ENCODE measurements at places on chromosomes 7 and 10.
A peak's percentile ranks its signal among the peaks of the same experiment; 100 is the strongest.

DNA sequence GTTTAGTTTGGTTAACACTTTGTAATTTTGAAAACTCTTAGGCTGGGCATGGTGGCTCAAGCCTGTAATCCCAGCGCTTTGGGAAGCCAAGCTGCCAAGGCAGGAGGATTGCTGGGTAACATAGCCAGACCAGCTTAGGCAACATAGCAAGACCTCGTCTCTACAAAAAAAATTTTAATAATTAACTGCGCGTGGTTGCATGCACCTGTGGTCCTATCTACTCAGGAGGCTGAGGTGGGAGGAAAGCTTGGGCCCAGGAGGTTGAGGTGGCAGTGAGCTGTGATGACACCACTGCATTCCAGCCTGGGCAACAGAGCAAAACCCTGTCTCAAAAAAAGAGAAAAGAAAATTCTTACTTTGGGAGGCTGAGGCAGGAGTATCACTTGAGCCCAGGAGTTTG lies 18.2 kb downstream of the MYOZ1 start:
- no peak for DNase-seq

DNA sequence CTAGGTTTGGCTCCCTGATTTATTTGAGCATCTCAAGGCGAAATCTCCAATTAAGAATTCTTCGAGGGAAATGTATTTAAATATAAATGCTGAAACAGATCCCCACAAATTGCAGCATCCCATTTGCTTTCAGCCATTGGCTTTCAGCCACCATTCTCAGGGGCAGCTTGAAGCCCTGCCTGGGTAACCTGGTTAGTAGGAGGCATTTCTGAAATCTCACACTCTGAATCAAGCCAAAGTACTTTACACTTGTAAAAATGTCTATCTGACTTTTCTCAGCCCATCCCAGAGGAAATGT lies 49.1 kb downstream of the GCC1 start:
- no peak for DNase-seq

DNA sequence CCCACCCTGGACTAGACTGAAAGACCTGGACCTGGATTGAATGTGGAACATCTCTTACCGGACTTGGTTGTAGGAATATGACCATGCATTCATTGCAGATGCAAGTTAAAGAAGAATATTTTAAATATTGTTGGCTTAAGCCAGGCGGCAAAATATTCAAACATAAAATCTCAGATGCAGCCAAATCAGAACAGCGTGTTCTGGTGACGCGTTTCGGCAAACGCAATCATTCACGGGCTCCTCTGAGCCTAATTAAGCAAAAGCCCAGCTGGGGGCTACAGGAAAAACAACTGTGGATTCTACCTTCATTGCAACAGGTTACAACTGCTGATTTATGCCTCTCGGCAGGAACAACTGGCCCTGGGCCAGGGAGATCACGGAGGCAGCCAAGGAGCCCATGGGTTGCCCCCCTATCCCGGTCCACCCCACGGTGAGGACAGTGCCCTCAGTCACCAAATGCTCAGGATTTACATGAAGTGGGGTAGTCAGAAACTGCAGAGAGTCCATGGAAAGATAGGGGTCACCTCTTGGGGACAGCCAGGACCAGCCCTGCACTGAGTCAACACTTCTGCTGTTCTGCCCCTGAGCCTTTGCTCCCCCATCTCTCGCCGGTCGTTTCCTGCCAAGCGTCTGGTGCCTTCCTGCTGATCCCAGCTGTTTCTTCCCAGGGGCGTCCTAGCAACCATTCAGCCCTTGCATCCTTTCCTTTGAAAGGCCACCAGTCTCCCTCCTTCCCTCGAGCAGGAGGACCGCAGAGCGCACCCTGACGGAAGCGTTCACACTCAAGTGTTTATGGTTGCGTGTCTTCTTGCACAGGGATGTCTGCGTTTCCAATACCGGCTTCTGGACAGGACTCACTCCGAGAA lies 64.4 kb upstream of the SFMBT2 start:
- no peak for DNase-seq

- DNase-seq = no peak
Observed at GRCh38 chr10:133007360-133007858, 65.0 kb upstream of the CFAP46 start.

- DNase-seq = no peak
Observed at GRCh38 chr7:11751807-11752389, 80.1 kb downstream of the THSD7A start.

GRCh38 chr7:102258749-102259107 lies 27.9 kb upstream of the SH2B2 start:
- no peak for DNase-seq

DNA sequence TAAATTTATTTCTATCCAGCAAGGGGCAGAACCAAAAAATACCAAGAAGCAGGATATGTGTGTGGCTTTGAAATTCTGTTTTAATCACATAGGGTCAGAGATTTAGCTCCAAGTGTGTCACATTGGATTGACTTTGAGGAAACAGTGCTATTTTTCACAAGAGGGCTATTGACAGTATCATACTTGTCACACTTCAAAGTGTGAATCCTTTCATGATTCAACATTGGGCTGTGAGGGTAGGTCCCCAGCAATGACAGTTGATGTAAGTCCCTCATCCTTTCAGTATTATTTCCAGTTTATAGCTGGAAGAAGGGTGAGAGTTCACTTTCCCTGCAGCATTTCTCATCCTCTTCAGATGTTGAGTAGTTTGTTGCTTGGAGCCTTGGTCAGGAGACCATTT lies 7.4 kb downstream of the CCNY start:
- DNase-seq = no peak

- DNase-seq = no peak
Observed at GRCh38 chr7:48085433-48085791, 3.7 kb upstream of the UPP1 start.

- DNase-seq = no peak
Observed at GRCh38 chr7:94906065-94906851, 1.1 kb upstream of the PPP1R9A start.

GRCh38 chr10:17805921-17806577 lies 3.1 kb upstream of the MRC1 start:
- DNase-seq = no peak

- DNase-seq = no peak
Observed at GRCh38 chr7:131354390-131354789, 26.7 kb downstream of the MKLN1 start.

DNA sequence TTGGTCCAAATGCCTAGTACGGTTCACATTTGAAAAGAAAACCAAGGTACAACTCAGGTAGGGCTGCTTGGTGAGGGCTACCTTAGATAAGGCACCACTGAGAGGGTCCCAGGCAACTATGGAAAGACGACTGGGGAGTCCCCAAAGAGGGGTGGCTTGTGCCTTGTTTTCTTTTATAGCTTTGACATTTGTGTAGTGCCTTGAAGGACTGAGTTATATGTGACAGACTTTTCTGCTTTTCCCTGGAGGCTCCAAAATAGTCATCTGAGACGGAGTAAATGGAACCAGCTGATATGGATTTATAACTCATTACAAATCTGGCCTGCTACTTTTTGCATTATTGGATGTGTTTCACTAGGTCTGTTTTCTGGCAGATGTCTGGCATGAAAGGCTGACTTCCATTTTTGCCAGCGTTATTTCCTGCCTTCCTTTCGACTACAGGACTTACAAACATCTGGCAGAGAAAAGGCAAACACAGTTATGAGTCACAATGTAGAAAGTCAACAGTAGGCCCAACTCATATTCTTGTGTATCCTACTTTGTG lies 88.2 kb upstream of the IMMP2L start:
- no peak for DNase-seq

DNA sequence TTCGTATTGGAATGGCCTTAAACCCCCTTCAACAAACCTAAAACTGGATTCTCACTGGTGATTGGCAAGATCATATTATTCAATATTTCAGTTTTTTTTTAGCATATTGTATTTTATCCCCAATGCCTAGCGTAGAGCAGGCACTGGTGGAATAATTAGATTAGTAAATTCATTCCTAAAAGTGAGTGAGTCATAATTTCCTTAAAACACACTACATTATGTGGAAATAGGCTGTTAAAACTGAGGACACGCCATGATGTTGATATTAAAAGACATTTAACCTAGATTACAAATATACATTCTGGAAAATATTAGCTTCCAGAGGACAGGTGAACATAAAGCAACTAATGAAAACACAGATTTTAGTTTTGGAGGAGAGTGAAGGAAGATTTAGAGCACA lies 463.9 kb downstream of the PARD3 start:
- no peak for DNase-seq

DNA sequence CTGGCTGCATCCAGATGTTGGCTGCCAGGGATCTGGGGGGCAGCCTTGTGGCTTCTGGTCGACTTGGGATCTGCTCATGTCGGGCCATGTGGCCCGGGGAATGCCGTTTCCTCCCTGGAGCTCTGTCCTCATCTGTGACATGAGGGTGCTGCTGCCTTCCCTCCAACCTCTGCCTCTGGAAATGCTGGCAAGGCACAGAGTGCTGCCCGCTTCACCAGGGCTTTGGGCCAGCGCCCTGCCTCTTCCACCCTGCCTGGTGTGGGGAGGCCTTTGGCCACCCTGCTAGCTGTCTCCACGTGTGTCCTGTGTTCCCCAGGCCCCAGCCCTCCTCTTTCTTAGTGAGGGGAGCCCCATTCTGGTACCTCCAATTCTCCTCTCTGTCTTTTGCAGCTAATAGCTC lies 5.8 kb upstream of the SMARCD3 start:
- DNase-seq = no peak

- DNase-seq = no peak
Observed at GRCh38 chr10:33237736-33238624, 96.5 kb downstream of the NRP1 start.

- no peak for DNase-seq
Observed at GRCh38 chr7:22427104-22427503, 70.2 kb upstream of the RAPGEF5 start.

DNA sequence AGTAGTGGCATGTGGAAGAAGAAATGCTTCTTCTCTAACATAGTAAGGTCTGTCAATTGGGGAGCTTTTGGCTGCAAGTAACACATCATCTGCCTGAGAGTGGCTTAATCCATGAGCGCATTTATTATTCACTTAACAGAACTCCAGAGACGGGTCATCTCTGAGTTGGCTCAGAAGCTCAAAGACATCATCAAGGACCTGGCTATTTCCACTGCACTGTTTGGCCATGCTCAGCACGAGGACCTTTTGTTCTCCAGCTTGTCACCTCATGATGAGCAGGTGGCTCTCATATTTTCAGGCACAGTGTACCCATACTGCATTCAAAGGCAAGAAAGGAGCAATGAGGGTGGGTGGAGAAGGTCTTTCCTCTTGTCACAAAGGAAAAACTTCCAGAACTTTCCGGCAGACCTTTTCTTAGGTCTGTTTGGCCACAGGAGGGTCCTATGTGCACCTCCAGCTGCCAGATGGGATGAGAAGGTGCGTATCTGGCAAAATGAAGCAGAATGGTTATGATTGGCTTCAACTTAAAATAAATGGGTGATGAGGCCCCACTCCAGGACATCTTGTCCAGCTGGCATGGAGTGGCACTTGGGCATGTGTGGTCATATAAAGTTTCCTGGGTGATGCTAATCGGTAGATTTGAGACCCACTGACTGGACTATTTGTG lies 55.6 kb upstream of the SHH start:
- DNase-seq = no peak

DNA sequence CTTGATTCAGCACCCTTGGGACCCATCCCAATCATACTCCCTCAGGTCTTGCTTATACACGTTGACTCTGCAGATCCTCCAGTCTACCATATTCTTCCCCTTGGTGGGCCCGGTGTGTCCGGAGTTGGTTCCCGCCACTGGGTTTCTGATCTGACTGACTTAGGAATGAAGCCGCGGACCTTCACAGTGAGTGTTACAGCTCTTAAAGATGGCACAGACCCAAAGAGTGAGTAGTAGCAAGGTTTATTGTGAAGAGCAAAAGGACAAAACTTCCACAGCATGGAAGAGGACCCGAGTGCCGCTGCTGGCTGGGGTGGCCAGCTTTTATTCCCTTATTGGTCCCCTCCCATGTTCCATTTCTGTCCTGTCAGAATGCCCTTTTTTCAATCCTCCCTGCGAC lies 5.9 kb upstream of the GDF10 start:
- no peak for DNase-seq

- DNase-seq = no peak
Observed at GRCh38 chr7:28328822-28329660, 83.3 kb upstream of the CREB5 start.

DNA sequence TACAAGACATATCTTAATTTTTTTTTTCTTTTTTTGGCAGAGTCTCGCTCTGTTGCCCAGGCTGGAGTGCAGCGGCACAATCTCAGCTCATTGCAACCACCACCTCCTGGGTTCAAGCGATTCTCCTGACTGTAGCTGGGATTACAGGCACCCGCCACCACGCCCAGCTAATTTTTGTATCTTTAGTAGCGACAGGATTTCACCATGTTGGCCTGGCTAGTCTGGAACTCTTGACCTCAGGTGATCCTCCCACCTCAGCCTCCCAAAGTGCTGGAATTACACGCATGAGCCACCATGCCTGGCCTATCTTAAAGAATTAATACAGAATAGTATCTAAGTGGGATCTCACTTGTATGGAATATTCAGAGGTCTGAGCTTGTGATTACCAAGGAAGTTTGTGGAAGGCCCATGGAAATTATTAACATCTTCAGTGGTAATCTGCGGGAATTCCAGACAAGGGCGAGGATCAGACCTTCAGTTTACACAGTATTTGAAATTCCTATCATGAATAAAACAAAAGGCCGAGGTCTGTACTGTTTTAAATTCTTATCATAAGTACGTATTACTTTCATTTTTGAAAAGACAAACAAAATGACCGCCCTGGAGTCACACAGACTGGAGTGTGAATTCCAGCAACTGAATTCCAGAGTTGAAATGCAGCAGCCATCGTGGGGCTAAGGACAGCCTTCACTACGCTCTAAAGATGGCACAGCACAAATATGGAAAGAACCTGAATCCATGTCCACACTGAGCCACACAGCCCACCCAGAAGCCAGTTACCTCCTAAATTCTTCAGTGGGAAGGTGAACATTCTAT lies 16.7 kb downstream of the GPRIN2 start:
- no peak for DNase-seq

- no peak for DNase-seq
Observed at GRCh38 chr10:97109547-97109946, 76.2 kb downstream of the SLIT1 start.

GRCh38 chr10:76738991-76739390 lies 898.6 kb downstream of the KCNMA1 start:
- DNase-seq = no peak

GRCh38 chr10:12097791-12098190 lies 29.0 kb downstream of the DHTKD1 start:
- no peak for DNase-seq

DNA sequence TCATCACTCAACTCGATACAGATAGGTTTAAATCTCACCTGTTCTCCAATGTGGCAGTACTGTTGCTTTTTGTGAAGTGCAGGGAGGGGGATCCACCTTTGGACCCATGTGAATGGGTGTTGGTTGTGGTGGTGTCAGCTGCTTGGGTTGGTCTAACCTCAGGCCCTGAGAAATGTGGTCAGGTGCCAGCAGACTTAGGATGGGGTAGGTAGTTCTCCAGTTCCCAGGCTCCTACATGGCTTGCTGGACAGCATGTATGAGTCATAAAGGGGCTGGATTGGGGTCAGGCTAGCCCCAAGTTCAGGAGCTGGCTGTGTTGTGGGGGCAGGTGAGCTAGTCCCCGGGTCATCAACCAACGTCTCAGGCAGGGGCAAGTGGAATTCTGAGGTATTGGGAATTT lies 472.6 kb upstream of the CNTNAP2 start:
- no peak for DNase-seq

GRCh38 chr10:48234295-48234694 lies 40.2 kb downstream of the FRMPD2 start:
- no peak for DNase-seq

GRCh38 chr10:51806079-51806835 lies 106.9 kb upstream of the CSTF2T start:
- DNase-seq = no peak

GRCh38 chr10:60203993-60204618 lies 185.6 kb downstream of the ANK3 start:
- DNase-seq = peak; percentile 26

- DNase-seq = no peak
Observed at GRCh38 chr7:129748356-129749109, 137.0 kb downstream of the NRF1 start.
